ENCODE measurements at places on chromosomes 5 and 9. TPM values are rescaled to one million over a fixed set of nuclear protein-coding genes. Genes with fewer than 3 reads are reported as not detected.

GRCh38 chr5:64634997-64635686 is 55.2 kb upstream of the SHISAL2B start:
- peaks cover 16% of the 10 kb centered on the region for H3K4me1 ChIP-seq
- H3K36me3 ChIP-seq, result no peaks in the 10 kb centered on the region
- no peak for DNase-seq
- H3K27me3 ChIP-seq, result no peaks in the 10 kb centered on the region
- H3K27ac ChIP-seq, result no peak overlapping the region
- H3K4me3 ChIP-seq, result no peak overlapping the region

DNA sequence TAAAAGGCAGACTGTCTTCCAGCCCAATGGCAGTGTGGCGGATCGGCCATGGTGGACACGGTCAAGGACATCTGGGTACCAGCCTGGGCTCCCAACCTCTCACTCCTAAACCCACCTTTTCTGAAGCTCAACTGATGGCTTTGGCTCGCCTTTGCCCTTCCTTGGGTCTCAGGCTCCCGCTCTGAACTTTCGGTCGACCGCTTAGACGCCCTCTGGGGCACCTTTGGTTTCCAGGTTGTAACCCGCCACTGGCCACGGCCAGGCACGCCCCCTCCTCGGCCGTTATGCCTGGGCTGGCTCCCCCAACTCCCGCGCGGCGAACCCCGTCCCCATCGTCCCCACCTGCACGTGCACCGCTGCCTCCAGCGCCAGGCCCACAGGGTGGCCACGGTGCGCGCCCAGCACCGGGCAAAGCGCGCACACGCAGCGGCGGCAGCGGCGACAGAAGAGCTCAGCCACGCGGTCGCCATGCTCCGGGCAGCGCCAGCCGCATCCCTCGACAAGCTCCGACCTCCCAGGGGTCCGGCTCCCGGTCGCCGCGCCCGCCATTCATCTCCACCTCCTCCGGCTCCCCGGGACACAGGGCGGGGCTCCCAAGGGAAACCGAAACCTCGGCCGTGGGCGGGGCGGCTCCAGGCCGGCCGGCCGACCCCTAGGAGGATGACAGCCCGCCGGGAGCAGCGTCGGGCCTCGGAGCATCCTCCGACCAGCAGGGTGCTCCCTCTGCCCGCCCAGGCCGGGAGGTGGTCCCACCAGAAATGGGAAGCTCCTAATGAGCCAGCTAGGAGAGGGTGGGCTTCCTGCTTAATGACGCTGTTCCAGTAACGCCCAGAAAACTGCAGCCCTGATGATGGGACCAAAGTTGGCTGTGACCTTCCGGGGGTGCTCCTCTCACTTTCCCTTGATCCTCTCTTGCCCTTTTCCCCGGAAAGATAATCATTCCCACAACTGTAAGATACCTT is at the start of gene TRIM14:
TSS of gene TRIM14 (minus strand) at position 583 of the 962 bp plus-strand sequence. CDS start at position 549, 34 bp downstream.
- DNase-seq, result no peak
- H3K27ac ChIP-seq, result no peak within 1 kb of the TSS
- H3K36me3 ChIP-seq, result no peaks in the 10 kb centered on the region
- no peak within 1 kb of the TSS for H3K4me3 ChIP-seq

GRCh38 chr5:138095100-138095907 is 11.5 kb downstream of the WNT8A start:
- no peak overlapping the region for H3K27ac ChIP-seq
- H3K4me1 ChIP-seq, result no peaks in the 10 kb centered on the region
- no peak overlapping the region for H3K4me3 ChIP-seq
- H3K27me3 ChIP-seq, result peaks cover 10% of the 10 kb centered on the region

GRCh38 chr5:158805195-158805594 is 294.5 kb downstream of the EBF1 start:
- H3K27ac ChIP-seq, result no peak overlapping the region
- H3K4me3 ChIP-seq, result no peak overlapping the region
- no peaks in the 10 kb centered on the region for H3K4me1 ChIP-seq
- DNase-seq, result no peak
- H3K27me3 ChIP-seq, result no peaks in the 10 kb centered on the region

RMRP gene
- 17,072 TPM for total RNA-seq

ARAP3 gene
- total RNA-seq, result 6.2 TPM

All from SJCRH30 (cell line).